Stimulated activated CD4-positive, alpha-beta T cell treated with anti-CD3 and anti-CD28 coated beads, Interleukin-2, amount 100 ng/mL, for 4 hours (primary cell): ENCODE measurements at places on chromosomes 5 and 9.
A peak's percentile ranks its signal among the peaks of the same experiment; 100 is the strongest.

GRCh38 chr9:123568691-123569688 is 213.0 kb downstream of the CRB2 start:
- DNase-seq: no peak

- no peak for DNase-seq
These were observed 145.6 kb downstream of the FBXL7 start for GRCh38 chr5:15645381-15646160.

DNA sequence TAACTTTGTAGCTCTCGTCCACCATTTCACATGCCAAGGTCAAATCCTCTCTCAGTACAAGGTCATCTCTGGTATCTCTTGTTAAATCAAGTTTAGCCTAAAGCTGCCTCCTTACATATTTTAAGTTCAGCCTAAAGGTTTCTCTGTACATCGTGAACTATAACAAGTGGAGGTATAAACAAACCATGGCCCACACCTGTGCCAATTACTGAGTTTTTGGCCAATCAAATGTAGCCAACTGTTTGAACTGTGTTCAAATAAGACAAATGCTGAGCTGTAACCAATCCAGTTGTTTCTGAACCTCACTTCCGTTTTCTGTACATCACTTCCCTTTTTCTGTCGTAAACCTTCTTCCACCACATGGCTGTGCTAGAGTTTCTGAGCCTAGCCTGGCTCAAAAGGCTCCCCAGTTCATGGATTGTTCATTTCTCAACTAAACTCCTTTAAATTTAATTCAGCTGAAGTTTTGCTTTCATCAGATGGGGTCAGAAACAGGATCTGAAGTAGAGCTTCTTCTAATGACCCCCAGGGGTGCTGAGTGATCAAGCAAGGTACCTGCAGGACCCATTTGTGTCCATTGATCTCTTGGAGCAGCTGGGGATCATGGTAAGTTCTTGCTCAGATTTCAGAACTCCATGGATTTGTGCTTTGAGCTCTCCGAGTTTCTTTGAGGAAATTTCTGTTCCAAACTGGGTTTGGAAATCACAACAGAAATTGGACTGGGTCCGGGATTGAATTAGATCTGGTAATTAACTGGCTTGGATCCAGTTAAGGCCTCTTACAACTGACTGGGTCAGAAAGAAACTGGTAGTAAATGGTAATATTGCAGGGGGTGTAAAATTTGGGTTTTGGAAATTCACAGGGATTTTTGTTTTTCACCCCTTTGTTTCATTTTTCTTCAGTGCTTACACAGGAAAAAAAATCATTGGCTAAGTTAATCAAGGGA is 11.0 kb upstream of the NANS start:
- no peak for DNase-seq

- DNase-seq: no peak
These were observed 24.3 kb downstream of the NUP214 start for GRCh38 chr9:131149688-131150053.

GRCh38 chr5:118397236-118397635 is 591.1 kb downstream of the DTWD2 start:
- no peak for DNase-seq

GRCh38 chr5:41764650-41765049 is 105.6 kb downstream of the OXCT1 start:
- no peak for DNase-seq

GRCh38 chr5:130514984-130515690 is 610.9 kb downstream of the CHSY3 start:
- DNase-seq: no peak

DNA sequence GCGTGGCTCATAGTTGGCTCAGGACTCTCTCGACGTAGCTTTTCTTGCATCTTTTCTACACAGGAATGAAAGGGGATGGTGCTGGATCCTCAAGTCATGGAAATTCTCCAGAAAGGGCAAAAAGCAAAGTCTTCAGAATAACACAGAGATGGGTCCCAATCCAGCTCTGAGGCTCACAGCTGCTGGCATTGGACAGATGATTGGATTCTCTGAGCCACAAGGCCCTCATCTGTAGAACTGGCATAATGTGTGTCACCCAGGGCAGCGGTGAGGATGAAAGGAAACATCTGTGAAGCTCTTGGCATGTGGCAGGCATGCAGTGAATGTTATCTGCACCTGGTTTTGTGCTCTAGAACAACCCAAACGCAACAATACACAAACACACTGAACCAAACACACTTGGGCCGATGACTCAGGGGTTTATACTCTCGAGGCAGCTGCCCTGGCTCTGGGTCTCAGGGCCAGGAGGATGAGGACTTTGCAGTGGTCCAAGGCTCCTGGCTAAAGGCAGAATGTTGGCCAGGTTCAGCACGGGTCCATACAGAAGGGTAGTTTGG is 64.0 kb upstream of the UBTD2 start:
- no peak for DNase-seq

- DNase-seq: no peak
These were observed 38.9 kb upstream of the CTXN3 start for GRCh38 chr5:127609957-127610356.

- no peak for DNase-seq
These were observed 50.5 kb downstream of the HACD4 start for GRCh38 chr9:20980832-20981455.

DNA sequence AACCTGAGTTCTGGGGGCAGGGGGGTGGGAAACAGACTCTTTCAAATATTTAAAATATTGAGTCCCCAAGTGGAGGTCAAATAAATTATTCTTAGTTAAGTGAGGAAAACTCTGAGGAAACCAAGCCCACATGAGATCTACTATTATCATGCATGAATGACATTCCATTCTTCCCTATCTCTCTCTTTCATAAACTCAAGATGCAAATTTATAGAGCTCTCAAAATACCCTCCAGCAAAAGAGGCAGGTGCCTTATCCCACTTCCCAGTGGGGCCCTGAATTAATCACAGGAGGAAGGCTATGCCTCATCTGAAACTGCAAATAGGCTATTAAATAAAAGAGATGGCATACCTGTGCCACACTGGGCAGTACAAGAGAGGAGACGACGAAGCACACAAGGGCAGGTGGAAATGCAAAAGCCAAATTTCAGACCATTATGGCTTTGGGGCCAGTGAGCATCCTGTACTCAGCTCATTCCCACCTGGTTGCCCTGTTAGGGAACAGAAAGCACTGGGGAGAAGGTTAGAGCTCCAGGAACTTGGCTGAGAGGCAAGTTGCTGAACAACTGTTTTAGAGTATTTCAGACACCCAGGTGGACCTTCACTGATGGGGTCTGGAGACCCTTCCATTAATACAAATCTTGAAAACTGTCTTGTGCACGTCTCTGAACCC is 102.2 kb upstream of the EQTN start:
- no peak for DNase-seq

DNA sequence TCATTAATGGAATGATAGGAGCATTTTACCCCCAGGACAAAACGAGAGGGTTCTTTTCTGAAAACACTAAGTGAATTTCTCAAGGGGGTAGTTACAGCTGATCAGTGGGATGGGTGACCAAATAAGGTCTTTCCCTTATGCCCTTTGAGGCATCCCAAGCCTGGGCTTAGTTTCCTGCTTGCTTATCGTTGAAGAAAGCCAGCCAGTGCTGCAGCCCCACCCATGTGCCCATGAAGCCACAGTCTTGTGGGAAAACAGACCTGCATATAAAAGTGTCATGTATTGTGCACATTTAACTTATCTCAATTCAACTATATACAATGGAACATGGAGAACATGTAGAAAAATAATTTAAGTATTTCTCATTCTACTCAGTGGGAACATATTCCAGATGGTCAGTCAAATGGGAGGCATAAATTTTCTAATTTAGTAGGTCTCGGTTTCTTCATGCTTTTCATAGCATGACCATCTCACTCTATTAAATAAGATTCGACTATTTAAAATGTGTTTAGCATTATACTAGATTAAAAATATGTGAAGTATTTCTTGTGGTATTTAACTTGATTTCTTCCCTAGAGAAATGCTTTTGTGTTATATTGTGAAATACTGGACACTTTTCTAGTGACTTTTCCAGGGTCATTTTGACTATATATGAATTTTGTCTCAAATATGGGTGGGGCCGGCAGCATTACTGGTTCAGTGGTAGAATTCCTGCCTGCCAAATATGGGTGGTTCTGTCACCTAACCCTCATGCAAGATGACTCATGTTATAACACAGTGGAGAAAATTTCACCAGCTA is 189.7 kb upstream of the SGCD start:
- no peak for DNase-seq

GRCh38 chr9:37693260-37693659 is 42.5 kb downstream of the FRMPD1 start:
- no peak for DNase-seq

GRCh38 chr5:1885404-1885755 is 2.7 kb upstream of the IRX4 start:
- DNase-seq: no peak

GRCh38 chr5:2579126-2579525 is 172.4 kb downstream of the IRX2 start:
- no peak for DNase-seq

DNA sequence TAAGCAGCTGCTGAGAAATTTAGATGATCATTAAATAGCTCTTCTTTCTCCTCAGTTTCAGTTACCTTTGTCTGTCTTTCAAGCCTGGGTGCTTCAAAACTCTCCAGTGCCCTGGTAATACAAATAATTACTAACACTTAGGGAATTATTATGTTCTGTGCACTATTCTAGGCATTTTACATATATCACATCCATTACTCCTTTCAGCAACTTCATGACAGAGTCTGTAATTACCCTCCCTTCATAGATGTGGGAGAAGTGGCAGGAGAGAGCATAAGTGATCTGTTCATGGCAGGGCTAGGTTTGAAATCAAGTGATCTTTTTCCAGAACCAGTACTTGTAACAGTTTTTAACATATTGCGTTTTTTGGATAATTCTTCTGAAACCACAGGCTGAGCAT is 32.0 kb downstream of the MAN2A1 start:
- DNase-seq: no peak

DNA sequence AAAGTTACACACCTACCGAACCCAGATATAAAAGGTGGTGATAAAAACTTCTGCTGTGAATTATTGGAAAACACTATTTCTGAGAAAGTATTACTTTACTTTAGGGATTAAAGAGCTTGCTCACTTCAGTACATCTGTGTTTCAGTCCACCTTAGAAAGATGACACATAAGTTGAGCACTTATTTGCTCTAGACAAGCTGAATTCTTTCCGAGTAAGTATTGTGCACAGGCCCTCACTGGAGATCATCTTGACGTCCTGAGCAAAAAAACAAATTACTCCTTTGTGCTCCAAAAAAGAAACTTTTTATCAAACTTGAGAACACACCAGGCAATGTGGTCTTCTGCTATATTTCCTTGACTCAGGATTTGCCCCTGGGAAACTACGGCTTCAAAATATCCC is 231.0 kb upstream of the GRAMD2B start:
- DNase-seq: no peak

- no peak for DNase-seq
These were observed 18.8 kb downstream of the SMIM32 start for GRCh38 chr5:136174021-136174659.

- DNase-seq: no peak
These were observed 18.2 kb downstream of the FBN2 start for GRCh38 chr5:128519827-128520226.

DNA sequence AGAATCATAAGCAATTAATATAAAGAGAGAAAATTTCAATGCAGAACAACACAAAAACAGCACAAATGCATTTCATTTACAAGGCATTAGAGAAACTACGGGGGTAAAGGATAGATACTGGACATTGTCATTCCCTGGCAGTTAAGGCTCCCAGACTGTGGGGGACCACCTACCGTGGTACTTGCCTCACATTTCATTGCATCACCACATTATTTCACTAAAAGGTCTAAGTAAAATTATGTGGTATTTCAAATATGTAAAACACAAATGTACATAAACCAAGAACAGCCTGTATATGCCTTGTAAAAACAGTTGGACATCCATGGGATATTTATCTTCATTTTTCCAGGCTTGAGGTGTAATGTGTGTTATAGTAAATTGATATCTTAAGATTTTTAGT is 571.2 kb upstream of the ZNF462 start:
- DNase-seq: no peak

DNA sequence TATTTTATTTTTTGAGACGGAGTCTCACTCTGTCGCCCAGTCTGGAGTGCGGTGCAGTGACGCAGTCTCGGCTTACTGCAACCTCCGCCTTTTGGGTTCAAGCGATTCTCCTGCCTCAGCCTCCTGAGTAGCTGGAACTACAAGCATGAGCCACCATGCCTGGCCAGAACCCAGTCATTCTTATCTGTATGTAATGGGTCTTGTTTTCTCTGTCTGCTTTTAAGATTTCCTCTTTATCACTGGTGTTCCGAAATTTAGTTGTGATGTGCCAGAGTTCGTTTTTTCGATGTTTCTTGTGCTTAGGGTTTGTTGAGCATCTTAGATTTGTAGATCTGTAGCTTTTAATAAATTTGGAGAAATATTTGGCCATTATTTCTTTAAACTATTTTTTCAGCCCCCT is 19.2 kb downstream of the SLC25A25 start:
- no peak for DNase-seq

DNA sequence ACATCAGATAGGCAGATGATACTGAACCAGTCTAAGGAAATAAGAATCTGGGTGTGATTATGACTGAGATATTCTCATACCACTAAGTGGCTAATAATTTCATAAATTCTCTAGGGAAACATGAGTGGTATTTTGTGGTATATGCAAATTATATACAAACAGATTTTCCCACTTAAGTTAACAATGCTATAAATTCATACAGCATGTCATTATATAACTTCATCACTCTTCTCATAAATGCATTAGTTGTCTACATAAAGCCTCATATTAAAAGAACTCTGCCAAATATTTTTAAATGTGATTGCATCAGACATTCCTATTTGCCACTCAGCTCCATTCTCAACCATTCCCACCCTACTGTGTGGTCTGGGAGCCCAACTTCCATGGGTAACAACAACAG is 226.5 kb downstream of the TLE1 start:
- no peak for DNase-seq

GRCh38 chr9:6598249-6598725 is 47.2 kb downstream of the GLDC start:
- DNase-seq: no peak

DNA sequence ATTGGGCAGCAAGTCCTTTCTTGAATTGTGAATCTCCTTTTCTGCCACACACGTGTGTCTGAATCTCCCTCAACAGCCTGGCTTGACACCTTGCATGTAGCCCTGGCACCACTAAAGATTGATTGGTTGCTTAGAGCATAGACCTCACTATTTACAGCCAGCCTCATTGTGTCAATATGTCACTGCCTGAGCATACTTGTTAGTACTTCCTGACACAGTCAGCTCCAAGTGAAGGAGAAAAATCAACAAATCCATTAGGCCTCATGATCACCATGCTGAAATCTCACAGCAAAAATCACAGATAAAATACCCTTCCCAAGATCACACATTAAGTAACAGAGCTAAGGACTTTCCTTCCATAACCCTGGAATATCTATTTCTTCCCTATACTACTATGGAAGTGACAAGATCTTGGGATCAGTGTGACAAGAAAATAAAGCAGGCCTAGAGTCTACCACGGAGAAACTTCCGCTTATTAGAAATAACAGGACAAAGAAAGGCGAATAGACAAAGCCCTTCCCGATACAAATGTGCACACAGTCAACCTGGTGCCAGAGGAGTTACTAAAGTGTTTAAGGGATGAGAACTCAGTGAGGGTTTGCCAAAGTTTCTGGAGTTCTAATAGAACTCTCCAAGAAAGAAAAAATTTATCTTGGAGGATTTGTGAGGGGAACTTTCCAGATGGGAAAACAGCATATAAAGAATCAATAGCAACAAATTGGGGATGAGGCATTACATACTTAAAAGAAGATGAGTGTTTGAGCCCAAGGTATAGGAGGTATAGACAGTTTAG is 5.6 kb upstream of the ARL15 start:
- DNase-seq: no peak

- peak; percentile 63 for DNase-seq
These were observed 81.7 kb upstream of the ZBTB43 start for GRCh38 chr9:126722922-126723806.
